Kidney capillary endothelial cell (primary cell): ENCODE measurements at places on chromosomes 6 and 20.

GRCh38 chr6:31328355-31328960 is 28.5 kb downstream of the HLA-B start:
- no peak for DNase-seq

- no peak for DNase-seq
These were observed 855 bp upstream of the GFOD1 start for GRCh38 chr6:13488015-13488895.

GRCh38 chr6:90264561-90264960 is 32.1 kb downstream of the BACH2 start:
- DNase-seq: no peak

GRCh38 chr6:156857573-156857972 is 80.4 kb downstream of the ARID1B start:
- DNase-seq: no peak

DNA sequence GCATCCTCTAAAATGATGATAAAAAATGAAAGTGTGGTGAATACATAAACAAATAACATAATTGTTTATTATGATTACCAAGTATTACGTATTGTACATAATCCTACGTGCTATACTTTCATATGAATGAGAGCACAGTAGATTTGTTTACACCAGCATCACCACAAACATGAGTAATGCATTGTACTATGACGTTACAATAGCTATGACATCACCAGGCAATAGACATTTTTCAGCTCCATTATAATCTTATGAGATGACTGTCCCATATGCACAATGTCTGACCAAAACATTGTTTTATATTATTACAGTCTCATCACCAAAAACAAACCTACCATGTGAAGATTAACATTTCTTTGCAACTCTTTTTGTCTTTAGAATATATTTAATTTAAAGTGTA is 225.7 kb upstream of the TENT5A start:
- DNase-seq: no peak

GRCh38 chr20:16098890-16099639 is 474.2 kb downstream of the KIF16B start:
- no peak for DNase-seq

- DNase-seq: no peak
These were observed 56.9 kb upstream of the NXT1 start for GRCh38 chr20:23293689-23294088.
